ENCODE measurements at places on chromosomes 12 and 14. TPM values are rescaled to one million over a fixed set of nuclear protein-coding genes. Genes with fewer than 3 reads are reported as not detected.

GRCh38 chr12:38501481-38501880 is 184.9 kb downstream of the ALG10B start:
- DNase-seq: no peak

- DNase-seq: no peak
These were observed 5.3 kb downstream of the GYS2 start for GRCh38 chr12:21599143-21599999.

- DNase-seq: peak; percentile 48
These were observed 97.4 kb downstream of the KICS2 start for GRCh38 chr12:64124511-64125197.

The KRT6C gene
- not detected for total RNA-seq

GRCh38 chr12:106299202-106299774 is 3.2 kb upstream of the TCP11L2 start:
- DNase-seq: peak; percentile 42

DNA sequence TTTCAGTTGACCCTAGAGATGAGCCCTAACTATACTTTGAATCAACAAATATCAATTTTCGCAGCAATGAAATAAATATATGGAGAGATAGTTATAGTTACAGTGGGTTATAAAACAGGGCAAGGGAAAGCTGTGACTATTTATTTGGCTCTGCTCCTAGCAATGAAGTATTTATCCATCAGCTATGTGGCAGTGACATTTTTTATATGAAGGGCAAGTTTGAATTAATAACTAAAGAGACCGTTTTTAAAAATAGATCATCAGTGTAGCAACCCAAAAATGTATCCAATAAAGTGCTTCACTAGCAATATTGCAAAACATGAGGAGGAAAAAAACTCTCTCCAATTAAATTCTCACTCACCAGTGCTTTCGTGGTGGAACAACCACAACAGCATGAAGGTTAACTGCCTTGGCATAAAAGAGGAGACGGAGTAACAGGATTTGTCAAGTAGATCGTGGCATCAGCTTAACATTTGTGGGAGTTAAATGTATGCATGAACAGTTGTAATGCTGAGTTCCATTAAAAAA is 58.1 kb upstream of the NUDT4 start:
- DNase-seq: peak; percentile 36

DNA sequence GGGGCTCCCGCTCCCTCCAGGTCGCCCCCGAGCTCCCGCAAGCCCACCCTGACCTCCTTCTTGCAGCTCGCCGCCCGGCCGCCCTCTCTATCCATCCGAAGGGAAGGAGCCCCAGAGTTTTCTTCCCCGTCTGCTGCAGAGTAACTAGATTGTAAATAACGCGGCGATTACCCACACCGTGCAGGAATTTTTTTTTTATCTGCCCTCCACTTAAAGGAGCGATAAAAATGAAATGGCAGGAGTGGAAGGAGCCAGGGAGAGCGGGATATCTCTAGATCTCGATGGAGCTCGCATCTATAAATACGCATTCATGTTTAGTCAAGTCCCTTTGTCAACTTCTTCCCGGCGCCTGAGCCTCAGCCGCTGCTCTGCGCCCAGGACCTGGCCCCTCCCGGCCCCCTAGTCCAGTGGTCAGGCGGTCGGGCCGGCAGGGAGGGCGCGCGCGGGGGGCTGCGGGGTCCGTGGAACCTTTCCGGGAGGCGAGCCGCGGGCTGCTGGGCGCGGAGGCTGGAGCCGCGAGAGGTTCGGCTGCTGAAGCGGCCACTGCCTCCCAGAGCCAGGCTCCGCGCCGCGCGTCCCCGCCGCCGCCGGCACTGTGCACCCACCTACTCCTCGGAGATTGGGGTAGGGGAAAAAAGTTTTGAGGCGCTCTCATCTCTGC is 386.0 kb downstream of the BCAT1 start:
- DNase-seq: peak; percentile 81

GRCh38 chr14:102928412-102929240 is 6.2 kb downstream of the AMN start:
- DNase-seq: peak; percentile 46

DNA sequence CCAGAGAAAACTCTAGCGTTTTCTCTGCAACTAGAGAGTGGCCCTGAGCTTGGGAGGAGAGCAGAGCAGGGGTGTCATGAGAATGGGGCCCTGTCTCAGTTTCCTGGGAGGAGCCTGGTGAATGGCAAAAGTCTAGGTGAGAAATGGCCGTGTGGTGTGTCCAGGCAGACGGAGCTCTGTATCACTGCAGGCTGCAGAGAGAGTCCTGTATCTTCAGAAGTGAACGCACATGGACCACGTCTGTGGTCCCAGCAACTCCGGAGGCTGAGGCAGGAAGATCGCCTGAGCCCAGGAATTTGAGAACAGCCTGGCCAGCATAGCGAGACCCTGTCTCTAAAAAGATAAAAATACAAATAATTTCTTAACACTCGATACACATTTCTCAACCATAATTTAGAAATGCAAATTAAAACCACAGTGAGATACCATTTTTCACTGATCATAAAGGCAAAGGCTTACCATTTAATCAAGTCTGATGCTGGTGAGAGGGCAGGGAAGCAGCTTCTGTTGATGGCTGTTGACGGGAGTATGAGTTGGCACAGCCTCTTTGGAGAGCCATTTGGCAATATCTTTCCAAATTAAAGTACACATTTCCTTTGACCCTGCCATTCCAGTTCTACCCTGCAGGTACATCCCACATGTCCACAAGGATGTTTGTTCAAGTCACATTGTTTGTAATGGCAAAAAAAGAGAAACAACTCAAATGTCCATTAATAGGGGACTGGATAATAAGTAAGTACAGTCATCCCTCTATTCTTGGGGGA is 51.0 kb downstream of the NFKBIA start:
- DNase-seq: no peak

GRCh38 chr12:32444895-32445294 is 45.5 kb downstream of the FGD4 start:
- peak; percentile 74 for DNase-seq

GRCh38 chr14:69685218-69685616 is 73.8 kb downstream of the SUSD6 start:
- no peak for DNase-seq

DNA sequence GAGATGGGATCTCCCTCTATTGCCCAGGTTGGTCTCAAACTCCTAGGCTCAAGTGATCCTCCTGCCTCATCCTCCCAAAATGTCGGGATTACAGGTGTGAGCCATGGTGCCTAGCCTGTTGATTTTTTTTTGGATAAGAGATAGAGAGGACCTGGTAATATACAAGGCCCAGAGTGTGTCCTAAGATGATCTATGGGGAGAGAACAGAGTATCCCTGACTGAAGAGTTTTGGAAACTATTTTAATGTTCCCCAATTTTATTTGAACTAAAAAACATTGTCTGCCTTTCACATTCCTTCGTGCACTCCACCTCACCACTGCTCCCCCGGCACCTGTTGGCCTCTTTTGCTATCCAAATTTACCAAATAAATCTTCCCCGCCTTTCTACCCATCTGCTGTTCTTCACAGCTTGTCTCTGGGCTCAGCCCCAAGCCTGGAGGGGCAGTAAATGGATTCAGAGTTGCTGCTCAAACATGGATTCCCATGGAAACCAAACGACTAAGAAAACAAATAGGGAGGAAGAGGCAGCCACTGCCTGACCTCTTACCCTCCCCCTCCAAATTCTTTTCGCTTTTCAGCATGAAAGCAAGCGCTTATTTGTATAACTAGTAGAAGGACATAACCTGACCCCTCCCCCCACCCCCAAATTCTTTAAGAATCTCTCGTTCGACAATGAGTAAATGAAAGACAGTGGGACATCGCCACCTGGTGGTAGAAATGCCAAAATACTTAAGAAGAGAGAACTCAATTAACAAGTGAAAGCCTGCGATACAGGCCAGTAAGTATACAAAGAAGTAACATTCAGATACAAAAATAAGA is 22.6 kb downstream of the OR10G3 start:
- DNase-seq: peak; percentile 92

DNA sequence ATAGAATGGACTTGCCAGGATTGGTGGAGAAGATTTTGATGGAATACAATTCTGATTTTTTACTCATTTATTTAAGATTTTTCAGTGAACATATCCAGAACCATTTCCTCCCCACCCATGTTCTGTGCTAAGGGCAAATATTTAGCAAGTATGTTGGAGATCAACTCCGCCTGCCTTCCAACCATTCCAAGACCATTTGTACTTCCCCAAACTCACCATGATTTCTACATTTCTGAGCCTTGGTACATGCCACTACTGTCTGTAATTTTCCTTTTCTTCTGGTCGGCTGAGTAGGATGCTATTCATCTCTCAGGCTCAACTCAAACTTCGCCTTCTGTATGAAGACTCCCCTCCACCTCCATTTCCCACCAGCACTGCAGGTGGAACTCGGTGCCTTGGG is 150.6 kb downstream of the NTF3 start:
- DNase-seq: no peak

DNA sequence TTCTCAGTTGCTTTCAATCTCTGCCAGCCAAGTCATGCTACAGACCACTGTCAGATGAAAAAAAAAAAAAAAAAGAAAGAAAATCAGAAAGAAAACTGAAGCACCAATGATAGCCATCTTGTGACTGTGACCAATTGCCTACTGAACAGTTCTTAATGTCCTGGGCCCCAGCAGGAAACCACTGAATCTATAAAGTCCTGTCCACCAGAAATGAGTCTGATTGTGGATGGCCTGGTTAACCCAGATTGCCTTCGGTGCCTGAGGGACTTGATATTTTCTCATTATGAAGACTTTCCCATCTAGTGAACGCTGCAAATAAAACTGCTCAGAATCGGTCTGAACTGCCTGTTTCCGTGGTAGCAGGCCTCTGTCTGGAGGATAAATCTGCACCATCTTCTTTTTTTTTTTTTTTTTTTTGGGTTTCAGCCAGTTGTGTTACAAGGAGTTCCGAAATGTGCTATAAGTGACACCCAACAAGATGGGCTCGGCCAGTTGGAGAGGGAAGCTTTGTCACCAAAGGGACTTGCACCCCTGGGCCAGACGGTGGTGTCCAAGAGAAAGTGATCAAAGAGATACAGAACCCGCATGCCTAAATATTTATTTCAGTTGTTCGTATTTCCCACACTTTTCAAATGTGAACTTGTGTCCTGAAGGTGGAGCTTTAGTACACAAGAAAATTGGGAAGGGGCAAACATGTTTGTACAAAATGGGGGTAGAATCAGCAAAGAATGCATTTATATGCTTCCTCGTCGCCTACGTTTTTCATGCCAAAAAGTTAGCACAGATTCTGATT is 3.0 kb upstream of the PLXNC1 start:
- peak; percentile 60 for DNase-seq

The SLC22A17 gene
- total RNA-seq: 14.8 TPM

The DYRK2 gene
- total RNA-seq: 20.7 TPM

The B3GNT4 gene
- under 0.01 TPM for total RNA-seq

The ADCY4 gene
- 18.1 TPM for total RNA-seq

GRCh38 chr12:59164991-59165718 is 244.9 kb upstream of the LRIG3 start:
- DNase-seq: peak; percentile 54

The TAS2R7 gene
- not detected for total RNA-seq

GRCh38 chr12:4899364-4899763 is 10.3 kb upstream of the KCNA1 start:
- no peak for DNase-seq

- no peak for DNase-seq
These were observed 11.9 kb downstream of the MSI1 start for GRCh38 chr12:120357104-120357503.

DNA sequence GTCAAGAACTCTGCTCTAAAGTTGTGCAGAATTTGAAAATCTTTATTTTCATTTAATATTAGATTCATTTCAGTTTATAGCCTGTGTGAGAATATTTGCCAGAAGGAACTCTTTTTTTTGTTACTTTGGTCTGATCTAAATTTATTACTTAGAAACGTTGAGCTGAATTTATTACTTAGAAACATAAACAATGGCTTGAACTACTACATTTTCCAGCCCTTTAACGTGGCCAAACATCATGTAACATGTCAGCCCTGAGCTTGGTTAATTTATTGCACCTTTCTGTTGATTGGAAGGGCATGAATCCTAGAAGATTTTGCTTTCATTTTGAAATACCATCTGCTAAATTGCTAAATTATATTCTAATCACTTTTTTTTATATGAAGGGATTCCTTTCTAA is 241.4 kb downstream of the TMEM117 start:
- DNase-seq: peak; percentile 11

DNA sequence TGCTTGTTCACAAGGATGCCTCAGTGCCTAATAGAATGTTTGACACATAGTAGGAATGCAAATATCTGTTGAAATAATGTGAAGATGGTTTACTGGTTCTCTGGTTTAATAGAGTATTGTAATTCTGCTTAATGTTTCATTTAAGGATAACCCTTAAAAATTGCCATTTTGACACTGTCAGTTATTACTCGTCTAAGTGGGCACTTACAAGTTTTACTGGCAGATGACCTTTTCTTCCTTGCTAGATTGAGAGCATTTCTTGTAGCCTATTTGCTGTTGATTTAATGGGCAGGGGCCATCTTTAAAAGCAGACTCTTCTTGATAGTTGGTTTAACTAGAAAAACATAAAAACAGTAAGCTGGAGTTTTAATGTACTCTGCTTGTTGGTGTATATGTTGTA is 1.9 kb downstream of the TMEM263 start:
- no peak for DNase-seq

The KRT6A gene
- total RNA-seq: not detected

DNA sequence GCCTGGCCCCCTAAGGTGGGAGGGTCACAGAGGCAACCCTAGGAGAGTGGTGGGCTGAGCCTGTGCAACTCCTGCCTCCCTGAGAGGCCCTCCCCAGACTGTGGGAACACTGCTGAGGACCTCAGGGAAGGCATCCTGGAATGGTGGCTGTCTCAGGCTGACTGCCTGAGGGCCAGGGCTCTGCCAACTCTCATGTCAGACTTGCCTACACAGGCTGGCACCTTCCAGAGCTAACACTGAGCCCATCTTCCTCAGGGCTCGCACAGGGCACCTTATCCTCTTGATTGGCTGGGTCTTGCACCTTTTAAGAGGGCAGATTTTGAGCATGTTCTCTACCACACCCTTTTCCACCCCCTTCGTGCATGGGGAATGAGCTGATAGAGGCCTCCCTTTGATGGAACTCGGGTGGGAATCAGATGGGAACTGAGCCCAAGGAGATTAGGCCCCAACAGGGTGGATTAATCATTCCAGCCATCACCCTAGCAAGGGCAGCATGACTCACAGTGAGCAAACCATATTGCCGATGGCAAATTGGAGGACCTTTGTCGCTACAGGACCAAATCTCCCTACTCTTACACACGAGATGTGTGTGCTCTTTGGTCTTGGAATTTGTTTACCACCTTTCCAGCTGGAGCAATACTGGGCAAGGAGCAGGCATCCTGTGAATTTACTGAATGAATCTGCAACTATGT is 702.8 kb downstream of the VRK1 start:
- DNase-seq: no peak

The GPR162 gene
- 2.6 TPM for total RNA-seq

The PUS7L gene
- total RNA-seq: 30.2 TPM

GRCh38 chr14:51996148-51996746 is 6.9 kb downstream of the RTRAF start:
- peak; percentile 75 for DNase-seq

- DNase-seq: no peak
These were observed 31.8 kb downstream of the SLC8B1 start for GRCh38 chr12:113302886-113303640.

DNA sequence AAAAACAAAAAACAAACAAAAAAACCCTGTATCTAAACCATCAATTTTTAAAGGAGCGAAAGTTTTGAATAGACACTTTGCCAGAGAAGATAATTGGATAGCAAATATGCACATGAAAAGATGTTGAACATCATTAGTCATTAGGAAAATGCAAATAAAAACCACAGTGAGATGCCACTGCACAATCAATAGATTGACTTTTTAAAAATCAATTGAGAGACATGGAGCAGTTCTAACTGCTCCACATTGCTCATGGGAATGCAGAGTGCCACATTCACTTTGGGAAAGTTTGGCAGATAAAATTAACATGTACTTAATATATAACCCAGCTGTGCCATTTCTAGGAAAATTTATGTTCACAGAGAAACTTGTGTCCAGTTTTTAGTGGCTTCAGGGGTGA is 12.7 kb downstream of the EIF2S1 start:
- no peak for DNase-seq

Measured in fibroblast of villous mesenchyme (primary cell).